ENCODE measurements at places on chromosomes 16 and 17.

DNA sequence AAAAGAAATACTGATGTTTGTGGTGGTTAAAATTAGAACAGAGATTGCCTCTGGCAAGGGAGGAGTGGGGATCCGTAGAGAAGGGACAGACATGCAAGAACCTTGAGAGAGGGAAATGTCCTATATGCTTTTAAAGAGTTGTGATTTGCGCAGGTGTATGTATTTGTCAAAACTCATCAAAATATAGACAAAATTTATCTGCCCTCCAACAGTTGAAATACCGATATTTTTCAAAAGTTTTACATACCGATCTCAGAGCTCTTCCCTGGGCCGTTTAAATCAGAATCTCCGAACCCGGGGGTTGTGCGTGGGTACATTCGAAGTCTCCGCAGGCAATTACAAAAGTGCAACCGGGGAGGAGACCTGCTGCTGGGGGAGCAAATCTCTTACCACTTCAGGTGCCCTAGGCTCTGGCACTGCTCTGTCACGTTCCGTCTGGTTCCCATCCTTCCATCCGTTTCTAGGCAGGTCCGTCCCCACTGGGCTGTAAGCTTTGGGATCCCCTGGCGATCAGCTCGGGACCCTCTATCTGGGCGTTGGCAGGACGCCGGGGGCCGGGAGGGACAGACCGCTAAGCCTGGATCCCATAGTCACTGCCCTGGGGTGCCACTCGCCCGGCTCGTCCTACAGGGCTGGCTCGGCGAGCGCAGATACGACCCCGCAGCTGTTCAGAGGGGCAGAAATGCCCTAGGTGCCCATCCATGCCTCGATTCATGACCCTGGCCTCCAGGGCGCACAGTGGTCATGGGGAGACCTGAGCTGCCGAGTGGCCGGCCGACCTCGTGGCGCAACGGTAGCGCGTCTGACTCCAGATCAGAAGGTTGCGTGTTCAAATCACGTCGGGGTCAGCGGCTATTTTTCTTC, 4.2 kb downstream of the BORCS6 start:
- DNase-seq, result peak; percentile 82

GRCh38 chr17:72683506-72684404, 408.7 kb downstream of the SLC39A11 start:
- DNase-seq, result peak; percentile 96

DNA sequence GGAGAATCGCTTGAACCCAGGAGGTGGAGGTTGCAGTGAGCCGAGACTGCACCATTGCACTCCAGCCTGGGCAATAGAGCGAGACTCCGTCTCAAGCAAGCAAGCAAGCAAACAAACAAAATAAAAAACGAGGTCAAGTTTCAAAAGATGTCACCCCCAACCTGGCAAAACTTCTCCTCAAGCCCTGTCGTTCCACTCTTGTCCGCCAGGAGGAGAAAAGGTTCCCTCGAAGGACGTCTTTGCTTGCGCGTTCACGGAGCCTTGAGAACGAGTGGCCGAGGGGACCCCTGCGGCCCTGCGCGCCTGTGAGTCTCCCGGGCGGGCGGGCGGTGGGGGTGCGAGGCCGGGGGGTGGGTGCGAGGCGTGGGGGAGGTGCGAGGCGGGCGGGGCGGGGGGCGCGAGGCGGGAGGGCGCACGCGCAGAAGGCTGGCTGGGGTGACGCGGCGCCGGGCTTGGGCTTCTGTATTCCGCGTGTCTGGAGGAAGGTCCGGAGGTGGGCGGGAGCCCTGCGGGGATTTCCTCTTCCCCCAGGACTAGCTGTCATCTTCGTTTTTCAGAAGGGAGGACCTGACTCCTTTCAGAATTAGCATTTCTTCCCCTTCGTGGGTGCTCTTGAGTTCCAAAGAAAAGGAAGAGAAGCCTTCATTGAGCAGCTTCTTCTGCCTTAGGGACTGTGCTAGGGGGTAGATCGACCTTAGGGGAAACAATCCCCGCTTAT, 3.7 kb downstream of the SLC52A1 start:
- DNase-seq, result peak; percentile 93

DNA sequence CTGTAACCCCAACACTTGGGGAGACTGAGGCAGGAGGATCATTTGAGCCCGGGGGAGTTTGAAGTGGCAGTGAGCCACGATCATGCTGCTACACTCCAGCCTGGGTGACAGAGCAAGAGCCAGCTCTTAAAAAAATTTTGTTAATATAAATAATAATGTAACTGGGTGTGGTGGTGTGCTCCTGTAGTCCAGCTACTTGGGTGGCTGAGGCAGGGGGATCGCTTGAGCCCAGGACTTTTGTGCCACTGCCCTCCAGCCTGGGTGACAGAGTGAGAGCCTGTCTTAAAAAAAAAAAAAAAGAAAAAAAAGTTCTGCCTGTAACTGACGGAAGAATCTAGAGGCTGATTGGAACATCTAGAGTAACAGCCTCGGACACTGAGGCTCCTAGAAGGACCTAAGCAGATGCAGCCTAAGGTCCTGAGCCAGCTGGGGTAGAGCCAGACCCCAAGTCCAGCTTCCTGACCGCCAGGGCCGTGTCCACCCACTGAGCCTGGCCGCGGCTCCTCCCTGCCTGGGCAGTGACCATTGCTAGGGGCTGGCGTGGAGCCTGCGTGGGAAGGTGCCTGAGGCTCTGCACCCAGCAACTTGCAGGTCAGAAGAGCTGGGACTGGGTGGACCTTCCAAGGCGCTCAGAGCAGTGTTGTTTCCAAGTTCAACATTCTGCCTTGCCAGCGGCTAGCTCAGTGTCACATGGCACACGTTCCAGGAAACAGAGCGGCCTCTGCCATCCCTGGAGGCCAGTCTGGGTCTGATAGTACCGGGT, 209.4 kb upstream of the CIBAR2 start:
- DNase-seq, result no peak

DNA sequence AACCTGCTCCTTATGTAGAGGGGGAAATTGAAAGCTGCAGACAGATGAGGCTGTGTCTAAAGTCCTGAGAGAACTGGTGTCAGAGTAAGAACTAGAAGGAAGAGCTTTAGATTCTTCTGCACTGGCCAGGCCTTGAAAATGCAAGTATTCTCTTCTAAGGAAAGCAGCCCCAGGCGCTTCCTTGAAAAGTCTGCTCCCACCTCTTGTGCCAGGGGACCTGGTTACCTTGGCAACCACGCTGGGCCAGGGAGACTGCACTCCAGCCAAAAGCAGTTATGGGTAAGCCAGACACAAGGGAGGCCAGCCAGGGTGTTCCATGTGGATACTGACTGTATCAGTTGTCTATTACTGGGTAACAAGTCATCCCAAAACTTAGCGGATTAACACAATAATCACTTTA, 228.6 kb upstream of the SDK2 start:
- DNase-seq, result no peak

GRCh38 chr16:83403761-83404160, 404.0 kb upstream of the HSBP1 start:
- DNase-seq, result peak; percentile 43

GRCh38 chr16:77231047-77231446, 31.8 kb downstream of the SYCE1L start:
- DNase-seq, result no peak

DNA sequence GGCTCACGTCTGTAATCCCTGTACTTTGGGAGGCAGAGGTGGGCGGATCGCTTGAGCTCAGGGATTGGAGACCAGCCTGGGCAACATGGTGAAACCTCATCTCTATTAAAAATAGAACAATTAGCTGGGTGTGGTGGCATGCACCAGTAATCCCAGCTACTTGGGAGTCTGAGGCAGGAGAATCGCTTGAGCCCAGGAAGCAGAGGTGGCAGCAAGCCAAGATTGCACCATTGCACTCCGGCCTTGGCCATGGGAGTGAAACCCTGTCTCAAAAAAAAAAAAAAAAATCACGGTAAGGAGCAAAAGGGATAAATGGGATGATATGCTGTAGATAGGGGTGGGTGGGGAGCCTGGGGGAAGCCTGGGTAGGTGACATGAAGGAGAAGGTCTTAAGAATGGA, 20.4 kb upstream of the TMEM98 start:
- no peak for DNase-seq

DNA sequence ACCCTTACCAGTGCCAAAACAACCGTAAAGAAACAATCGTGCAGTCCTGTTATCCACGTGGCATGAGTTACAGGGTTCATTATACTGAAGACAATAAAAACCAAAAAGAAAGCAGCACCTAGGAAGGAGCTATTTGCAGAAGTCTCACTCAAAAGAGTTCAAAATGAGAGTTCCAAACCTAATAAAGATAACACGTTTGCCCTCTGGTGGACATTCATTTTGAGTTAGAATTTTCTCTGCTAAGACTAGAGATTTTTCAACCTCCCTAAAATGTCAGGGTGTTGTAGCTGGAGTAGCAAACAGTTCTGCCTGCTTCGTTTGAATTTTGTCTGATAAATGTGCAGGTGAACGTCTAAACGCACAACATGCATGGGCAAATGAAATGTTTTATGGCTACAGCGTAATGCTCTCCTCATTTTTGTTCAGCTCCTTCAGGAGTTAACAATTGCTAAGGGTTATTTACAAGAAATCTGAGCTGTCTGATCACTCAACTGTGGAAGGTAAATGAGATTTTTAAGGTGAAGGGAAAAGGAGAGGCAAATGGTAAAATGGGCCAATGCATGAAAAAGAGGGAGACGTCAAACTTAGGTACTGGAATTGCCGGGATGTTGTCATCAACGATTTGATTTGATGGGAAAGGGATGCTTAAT, 1067.9 kb upstream of the EEF2KMT start:
- no peak for DNase-seq

- peak; percentile 66 for DNase-seq
Measured at GRCh38 chr17:79388556-79389295, 222.1 kb downstream of the RBFOX3 start.

DNA sequence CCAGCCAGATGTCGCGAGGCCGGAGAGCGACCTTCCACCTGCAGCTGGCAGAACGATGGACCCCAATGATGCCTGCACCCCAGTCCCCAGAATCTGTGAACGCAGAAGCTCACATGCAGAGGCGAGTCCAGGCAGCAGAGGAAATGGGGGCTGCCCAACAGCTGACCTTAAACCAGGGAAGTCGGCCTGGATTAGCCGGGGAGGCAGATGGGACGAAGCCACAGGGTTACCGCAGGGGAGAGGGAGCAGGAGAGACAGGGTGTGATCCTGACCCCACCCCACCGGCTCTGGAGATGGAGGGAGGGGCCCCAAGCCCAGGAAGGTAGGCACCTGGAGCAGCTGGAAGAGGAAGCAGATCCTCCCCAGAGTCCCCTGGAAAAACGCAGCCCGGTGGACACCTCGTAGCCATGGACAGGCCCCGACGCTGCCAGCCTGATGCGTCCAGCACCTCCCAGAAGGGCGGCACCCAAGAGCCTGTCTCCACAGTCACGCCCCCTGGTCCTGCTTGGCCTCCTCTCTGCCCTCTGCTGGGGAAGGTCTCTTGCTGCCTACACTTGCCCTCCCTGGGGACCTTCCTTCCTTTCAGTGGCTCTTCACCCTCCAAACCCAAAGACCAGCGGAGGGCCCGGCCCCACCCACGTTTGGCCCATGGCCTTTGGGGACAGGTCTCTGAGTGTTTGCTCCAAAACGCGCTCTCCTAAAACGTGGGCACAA, 37.3 kb downstream of the PIEZO1 start:
- no peak for DNase-seq

GRCh38 chr17:43338886-43339516, 59.8 kb upstream of the ARL4D start:
- no peak for DNase-seq

GRCh38 chr16:83964684-83965443, 3.2 kb upstream of the NECAB2 start:
- no peak for DNase-seq

- no peak for DNase-seq
Measured at GRCh38 chr17:4609761-4610160, 25.4 kb downstream of the SMTNL2 start.

- no peak for DNase-seq
Measured at GRCh38 chr17:63447471-63448009, 1.4 kb upstream of the CYB561 start.

- DNase-seq, result no peak
Measured at GRCh38 chr16:64361753-64362152, 760.1 kb downstream of the CDH11 start.

- no peak for DNase-seq
Measured at GRCh38 chr17:20944014-20944865, 98.6 kb downstream of the USP22 start.

DNA sequence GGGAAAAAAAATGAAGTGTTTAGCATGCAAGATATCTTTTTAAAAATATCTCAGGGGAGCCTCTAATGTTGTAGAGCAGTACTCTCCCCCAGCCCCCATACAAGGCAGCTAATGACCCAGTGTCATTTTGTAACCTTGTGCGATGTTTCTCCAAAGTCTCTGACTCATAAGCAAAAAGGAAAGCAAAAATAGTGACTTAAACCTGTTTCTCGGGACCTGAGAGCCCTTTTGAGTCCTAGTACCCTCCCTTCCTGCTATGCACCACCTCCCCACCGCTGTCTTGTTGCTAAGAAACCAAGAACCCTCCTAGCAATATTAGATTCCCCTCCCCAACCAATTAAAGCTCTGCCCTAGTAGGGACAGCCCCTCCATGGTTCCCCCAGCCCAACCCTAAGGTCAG, 2.8 kb downstream of the MYCBPAP start:
- no peak for DNase-seq

GRCh38 chr17:61981323-61981722, 53.5 kb upstream of the INTS2 start:
- DNase-seq, result no peak

- no peak for DNase-seq
Measured at GRCh38 chr16:31364421-31364820, 9.4 kb downstream of the ITGAX start.

GRCh38 chr17:56641894-56642293, 48.4 kb downstream of the NOG start:
- no peak for DNase-seq

GRCh38 chr17:61399131-61400065, at the start of gene TBX2:
Gene TBX2, plus strand, starts transcription at chr17:61399843. Its CDS starts 334 bp downstream, at chr17:61400177.
- DNase-seq, result peak; percentile 98

DNA sequence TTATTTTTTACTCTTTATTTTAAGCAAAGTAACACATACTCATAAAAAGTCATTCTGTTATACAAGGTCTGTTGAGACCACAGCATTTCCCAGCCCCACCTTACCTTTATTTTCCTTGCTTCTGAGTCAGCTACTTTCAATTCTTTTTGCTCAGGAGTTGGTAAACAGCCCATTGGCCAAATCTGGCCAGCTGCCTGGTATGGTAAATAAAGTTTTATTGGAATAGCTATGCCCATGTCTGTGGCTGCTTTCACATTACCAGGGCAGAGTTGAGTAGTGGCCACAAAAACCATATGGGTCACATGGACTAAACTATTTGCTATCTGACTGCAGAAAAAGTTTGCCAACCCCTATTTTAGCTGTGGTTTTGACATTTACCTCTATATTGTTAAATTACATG, 3.4 kb upstream of the NSRP1 start:
- DNase-seq, result no peak

DNA sequence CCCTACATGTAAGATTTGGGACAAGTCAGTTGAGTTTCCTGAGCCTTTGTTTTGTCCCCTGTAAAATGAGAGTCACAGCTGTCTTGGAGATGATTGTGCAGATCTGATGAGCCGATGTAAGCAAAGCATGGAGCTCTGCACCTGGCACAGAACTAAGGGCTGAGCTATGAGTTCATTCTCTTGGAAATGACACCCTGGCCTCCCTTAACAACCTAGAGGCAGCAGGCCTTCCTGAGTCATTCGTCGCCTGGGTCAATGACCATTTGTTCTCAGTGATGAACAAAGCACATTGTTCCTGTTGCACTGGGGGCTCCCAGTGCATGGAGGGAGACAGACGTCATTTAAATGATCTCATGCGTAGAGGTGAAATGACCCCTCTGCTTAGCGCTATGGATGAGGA, 62.8 kb upstream of the GCSH start:
- DNase-seq, result no peak

GRCh38 chr17:74599448-74599939, 7.4 kb upstream of the CD300LD start:
- DNase-seq, result no peak
